Trophoblast cell (in vitro differentiated cells and primary cell): ENCODE measurements at places on chromosomes 2 and 18.

GRCh38 chr18:46562674-46563192, 94.3 kb downstream of the LOXHD1 start:
- H3K27ac ChIP-seq, result no peak overlapping the region
- H3K27me3 ChIP-seq, result no peaks in the 10 kb centered on the region
- no peak overlapping the region for H3K4me3 ChIP-seq
- H3K4me1 ChIP-seq, result no peaks in the 10 kb centered on the region
- DNase-seq, result no peak

GRCh38 chr2:149180226-149180875, 141.9 kb downstream of the LYPD6B start:
- no peak for DNase-seq
- peaks cover 23% of the 10 kb centered on the region for H3K4me1 ChIP-seq
- H3K36me3 ChIP-seq, result no peaks in the 10 kb centered on the region
- H3K27ac ChIP-seq, result peak overlapping the region; percentile 33

DNA sequence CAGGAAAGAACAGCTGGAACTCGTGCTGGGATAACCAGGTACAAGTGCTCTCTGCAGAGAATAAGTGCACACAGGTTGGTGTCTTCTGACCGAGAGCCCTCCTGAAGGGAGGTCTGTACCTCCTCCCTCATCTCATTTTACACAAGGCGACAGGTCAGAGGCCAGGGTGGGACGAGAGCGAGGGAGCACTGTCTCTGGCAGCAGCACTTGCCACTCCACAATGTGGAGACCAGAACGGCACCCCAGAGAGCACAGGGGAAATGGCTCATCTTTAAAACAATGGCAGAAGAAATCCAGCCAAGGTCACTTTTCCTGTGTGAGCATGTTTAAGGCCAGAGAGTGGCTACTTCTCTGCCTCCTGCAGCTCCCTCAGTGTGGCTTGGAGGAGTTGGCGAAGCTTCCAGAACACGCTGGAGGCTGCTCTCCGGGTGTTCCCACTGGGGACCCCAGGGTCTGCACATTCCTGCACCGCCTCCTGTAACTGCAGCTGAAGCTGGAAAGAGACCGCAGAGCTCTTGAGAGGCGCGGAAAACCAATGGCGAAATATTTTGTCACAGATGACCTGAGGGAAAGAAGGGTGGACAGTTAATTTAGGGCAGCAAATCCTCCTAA, 20.8 kb downstream of the DIPK1C start:
- no peak for DNase-seq
- H3K27ac ChIP-seq, result no peak overlapping the region
- H3K36me3 ChIP-seq, result no peaks in the 10 kb centered on the region
- peaks cover 1% of the 10 kb centered on the region for H3K4me1 ChIP-seq

DNA sequence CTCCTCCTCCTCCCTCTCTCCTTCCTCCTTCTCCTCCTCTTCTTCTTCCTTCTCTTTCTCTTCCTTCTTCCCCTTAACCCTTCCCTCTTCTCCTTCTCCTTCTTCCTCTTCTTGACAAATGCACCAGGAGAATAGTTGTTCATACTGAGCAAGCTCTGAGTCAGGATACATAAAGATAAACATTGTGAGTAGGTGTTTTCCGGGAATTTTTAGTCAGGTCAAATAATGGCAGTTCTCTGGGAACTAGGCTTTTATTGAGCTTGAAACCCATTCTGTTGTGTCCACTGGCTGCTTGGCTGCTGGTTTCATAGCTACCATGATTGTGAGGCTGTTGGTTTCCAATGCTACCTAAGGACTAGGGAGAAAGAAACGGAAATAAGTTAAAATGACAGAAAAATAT, 1144.7 kb upstream of the DDX18 start:
- H3K27ac ChIP-seq, result no peak overlapping the region
- no peaks in the 10 kb centered on the region for H3K4me1 ChIP-seq
- DNase-seq, result no peak

- no peak overlapping the region for H3K4me3 ChIP-seq
- no peaks in the 10 kb centered on the region for H3K27me3 ChIP-seq
- no peaks in the 10 kb centered on the region for H3K36me3 ChIP-seq
- no peak for DNase-seq
Measured at GRCh38 chr2:42359965-42360483, 993 bp downstream of the COX7A2L start.
